ENCODE measurements at places on chromosomes 6 and 20. TPM values are rescaled to one million over a fixed set of nuclear protein-coding genes. Genes with fewer than 3 reads are reported as not detected.

The MUCL3 gene
- not detected for total RNA-seq

The CLIC5 gene
- total RNA-seq = 0.49 TPM

The FAM217B gene
- 8.1 TPM for total RNA-seq

The RANBP9 gene
- 16.0 TPM for total RNA-seq

The DPPA5 gene
- not detected for total RNA-seq
